ENCODE measurements at places on chromosomes 12 and 14.

GRCh38 chr12:118946256-118946655, 35.1 kb upstream of the SRRM4 start:
- DNase-seq = no peak

GRCh38 chr12:7169951-7170350, 19.5 kb upstream of the PEX5 start:
- no peak for DNase-seq

- DNase-seq = no peak
Measured at GRCh38 chr12:88468581-88468980, 111.7 kb downstream of the KITLG start.

DNA sequence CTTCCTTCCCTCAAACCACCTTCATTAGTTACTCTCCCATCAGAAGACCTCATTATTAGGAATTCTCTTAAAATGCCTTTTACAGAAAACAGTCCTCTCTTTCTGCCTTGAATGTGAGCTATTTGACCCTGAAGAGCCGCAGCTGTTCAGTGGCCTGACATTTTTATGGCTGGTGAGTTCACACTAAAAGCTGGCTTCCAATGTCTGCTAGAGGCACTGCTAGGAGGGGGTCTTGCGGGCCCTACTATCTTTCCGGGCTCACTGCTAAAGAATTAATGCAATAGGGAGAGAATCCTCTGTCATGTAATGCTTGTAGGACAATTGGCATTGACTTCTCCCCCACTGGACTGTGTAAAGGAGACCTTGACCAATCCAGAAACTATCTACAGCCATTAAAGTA, 87.7 kb downstream of the GPR135 start:
- no peak for DNase-seq

- no peak for DNase-seq
Measured at GRCh38 chr14:73700325-73700724, 13.9 kb downstream of the PNMA1 start.

DNA sequence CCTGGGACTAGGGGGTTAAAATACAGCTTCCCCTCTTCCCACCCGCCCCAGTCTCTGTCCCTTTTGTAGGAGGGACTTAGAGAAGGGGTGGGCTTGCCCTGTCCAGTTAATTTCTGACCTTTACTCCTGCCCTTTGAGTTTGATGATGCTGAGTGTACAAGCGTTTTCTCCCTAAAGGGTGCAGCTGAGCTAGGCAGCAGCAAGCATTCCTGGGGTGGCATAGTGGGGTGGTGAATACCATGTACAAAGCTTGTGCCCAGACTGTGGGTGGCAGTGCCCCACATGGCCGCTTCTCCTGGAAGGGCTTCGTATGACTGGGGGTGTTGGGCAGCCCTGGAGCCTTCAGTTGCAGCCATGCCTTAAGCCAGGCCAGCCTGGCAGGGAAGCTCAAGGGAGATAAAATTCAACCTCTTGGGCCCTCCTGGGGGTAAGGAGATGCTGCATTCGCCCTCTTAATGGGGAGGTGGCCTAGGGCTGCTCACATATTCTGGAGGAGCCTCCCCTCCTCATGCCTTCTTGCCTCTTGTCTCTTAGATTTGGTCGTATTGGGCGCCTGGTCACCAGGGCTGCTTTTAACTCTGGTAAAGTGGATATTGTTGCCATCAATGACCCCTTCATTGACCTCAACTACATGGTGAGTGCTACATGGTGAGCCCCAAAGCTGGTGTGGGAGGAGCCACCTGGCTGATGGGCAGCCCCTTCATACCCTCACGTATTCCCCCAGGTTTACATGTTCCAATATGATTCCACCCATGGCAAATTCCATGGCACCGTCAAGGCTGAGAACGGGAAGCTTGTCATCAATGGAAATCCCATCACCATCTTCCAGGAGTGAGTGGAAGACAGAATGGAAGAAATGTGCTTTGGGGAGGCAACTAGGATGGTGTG, 1.9 kb downstream of the GAPDH start:
- no peak for DNase-seq

Measured in foreskin keratinocyte (primary cell).